ENCODE measurements at places on chromosomes 13 and 19.

DNA sequence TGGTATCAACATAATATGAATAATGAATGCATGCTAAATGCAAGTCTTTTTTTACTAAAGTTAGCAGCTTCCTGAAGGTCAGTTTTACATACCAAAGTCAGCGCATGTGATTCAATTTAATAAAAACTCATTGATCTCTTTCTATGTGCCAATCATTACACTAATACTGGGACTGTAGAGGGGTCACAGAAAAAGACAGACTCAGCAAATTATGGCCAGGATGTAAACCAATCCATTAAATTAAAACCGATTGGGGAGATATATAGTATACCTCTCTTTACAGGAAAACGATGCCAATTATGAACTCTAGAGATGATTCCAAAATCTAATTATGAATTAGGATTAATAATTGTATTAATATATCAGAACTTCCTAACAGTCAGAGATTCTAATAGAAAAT lies 624.4 kb upstream of the PCDH20 start:
- DNase-seq: no peak

DNA sequence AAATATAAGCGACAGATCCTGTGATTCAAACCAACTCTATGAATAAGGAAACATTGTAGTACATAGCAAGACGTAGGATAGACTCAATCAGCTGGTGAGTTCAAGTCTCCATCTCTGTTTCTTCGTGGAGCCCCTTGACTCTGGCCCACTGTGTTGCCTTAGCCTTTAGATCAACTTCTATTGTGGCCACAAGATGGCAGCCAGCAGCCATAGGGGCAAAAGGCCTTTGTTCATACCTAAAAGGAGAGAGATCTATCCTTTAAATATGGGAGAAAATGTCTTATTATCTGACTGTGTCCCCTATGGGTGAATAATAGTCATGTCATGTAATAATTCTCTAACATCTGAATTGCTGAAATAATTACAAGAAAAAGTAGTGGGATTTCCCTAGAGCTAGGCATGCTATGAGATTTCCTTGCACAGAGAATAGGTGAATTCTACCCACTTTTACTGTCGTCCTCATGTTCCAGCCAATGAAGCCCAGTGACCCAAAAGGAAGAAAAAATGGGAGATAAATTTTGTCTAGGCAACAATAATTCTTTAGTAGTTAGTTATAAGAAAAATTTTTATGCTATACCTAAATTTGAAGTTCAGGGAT lies 129.4 kb downstream of the PCDH20 start:
- DNase-seq: no peak

DNA sequence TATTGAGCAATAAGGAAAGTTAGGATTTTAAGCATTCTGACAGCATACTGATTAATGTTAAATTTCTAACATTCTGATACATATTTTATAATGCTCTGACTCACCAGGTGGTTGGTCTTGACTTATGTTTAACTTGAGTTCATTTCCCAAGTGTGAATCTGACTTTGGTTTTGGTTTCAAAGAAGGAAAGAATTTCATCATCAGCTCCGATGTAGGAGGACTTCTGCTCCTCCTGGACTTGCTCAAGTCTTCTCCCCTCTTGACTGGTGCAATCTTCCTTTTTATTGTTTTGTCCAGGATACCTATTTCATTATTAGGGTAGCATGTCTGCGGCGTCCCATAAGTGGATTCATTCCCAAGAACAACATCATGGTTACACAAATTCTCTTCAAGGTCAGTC lies 141.3 kb downstream of the RNF17 start:
- DNase-seq: no peak

DNA sequence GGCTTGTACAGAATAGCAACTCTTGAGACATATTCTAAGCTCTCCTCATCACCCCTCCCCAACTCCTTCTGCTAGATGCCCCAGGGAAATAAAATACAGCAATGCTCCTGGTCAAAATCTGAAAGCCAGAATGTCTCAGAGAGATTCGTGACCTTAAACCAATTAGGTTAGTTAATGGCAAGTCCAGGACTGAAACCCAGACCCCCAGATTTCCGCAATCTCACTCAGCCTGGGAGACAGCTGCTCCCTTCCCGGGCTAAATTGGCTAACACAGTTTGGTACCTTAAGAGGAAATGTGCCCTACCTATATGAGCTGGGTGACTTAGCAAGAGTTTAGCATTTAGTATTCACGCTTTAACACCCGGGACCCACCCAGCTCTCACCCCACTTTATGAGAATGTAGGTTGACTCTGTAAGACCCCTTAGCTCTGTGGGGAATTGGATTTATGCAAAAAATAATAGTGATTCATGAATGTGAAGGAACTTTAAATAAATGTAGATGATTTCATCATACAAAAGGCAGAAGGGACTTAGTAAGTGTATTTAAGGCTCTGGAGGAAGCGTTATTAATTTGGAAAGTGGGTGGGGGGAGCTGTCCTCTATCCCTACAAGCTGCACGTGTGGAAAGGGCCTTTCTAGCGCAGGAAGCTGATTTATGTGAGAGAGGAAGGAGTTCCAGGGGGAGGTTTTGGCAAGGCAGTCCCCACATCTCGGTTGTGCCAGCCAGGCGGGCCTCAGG lies 1.1 kb downstream of the DLEU7 start:
- no peak for DNase-seq

- peak; percentile 25 for DNase-seq
These were observed 21.5 kb downstream of the RYR1 start for GRCh38 chr19:38455031-38455430.

DNA sequence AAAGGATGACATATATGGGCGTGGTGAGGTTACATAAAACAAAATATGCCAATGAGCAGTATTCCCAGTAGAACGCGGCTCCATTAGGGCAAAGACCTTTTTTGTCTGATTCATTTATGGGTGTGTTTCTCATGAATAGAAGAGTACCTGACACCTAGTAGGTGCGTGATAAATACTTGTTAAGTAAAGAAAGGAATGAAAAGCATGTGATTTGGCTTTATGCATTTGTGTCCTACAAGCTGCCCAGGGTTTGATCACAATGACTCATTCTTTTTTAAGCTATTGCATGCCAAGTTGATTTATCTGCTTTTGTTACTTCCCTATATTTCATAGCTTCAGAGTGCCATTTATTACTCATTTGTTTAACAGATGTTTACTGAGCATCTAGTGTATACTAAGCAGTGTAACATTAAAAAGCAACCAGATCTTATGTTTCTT lies 19.1 kb upstream of the KCTD4 start:
- peak; percentile 68 for DNase-seq

- DNase-seq: no peak
These were observed 558 bp upstream of the PPAN start for GRCh38 chr19:10105509-10106099.

- DNase-seq: peak; percentile 90
These were observed at the start of gene ZNF805 for GRCh38 chr19:57240311-57241090. TSS of gene ZNF805 (plus strand) at chr19:57240632. CDS start at chr19:57240892, 260 bp downstream.

DNA sequence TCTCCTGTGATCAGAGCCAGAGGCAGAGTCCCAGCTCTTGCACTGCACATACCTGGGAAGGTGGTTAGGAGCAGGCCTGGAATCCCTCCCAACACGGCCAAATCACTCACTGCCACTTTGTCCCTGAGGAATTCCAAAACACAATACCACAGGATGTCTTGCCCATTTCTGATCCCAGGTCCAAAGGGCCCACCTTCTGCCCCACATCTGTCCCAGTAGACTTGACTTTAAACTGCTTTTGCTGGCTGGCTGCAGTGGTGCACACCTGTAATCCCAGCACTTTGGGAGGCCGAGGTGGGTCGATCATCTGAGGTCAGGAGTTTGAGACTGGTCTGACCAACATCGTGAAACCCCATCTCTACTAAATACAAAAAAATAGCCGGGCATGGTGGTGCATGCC lies 18.9 kb downstream of the ZNF536 start:
- no peak for DNase-seq

GRCh38 chr19:610801-611480 lies 21.3 kb downstream of the HCN2 start:
- DNase-seq: peak; percentile 66

DNA sequence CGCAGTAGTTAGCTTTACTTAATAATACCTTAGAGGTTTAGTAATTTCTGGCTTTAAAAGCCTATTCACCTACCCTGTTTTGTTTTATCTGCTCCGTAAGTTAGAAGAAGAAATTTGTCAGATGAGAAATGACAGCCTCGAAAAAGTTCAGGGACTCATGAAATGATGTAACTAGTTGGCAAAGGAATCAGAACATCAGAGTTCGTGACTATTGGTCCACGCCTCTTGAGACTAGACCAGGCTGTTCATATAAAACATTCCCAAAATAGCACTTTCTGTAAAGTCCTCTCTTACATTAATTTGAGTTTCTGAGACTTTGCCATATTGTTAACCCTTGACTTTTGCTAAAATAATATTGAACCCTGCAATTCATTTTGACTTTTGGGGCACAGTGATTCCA lies 92.0 kb downstream of the HS6ST3 start:
- no peak for DNase-seq

DNA sequence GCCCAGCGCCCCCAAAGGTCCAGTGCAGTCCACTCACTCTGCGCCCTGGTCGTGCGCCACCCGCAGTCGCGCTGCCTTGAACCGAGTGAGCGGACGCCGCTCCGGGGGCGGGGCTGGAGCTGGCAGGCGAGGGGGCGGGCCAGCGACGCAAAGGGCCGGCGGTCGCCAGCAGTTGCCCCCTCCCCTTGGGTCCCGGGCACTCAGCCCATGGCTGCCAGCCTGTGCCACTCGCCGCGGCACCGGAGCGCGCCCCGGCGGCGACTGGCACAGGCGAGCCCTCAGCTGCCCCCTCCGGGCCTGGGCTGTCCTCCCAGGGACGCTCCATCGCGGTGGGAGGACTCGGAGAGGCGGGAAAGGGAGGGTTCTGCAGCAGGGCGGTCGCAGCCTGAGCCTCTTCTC lies at the start of gene S1PR5:
Gene S1PR5, minus strand, starts transcription at position 87 of the 399 bp plus-strand sequence. CDS start 2,436 bp downstream, outside the sequence.
- DNase-seq: no peak

- no peak for DNase-seq
These were observed 42.0 kb downstream of the SERTM1 start for GRCh38 chr13:36715841-36716240.

GRCh38 chr19:30049846-30050667 lies 108.0 kb downstream of the URI1 start:
- no peak for DNase-seq

- peak; percentile 38 for DNase-seq
These were observed 2.6 kb upstream of the CLEC4G start for GRCh38 chr19:7734220-7735203.

DNA sequence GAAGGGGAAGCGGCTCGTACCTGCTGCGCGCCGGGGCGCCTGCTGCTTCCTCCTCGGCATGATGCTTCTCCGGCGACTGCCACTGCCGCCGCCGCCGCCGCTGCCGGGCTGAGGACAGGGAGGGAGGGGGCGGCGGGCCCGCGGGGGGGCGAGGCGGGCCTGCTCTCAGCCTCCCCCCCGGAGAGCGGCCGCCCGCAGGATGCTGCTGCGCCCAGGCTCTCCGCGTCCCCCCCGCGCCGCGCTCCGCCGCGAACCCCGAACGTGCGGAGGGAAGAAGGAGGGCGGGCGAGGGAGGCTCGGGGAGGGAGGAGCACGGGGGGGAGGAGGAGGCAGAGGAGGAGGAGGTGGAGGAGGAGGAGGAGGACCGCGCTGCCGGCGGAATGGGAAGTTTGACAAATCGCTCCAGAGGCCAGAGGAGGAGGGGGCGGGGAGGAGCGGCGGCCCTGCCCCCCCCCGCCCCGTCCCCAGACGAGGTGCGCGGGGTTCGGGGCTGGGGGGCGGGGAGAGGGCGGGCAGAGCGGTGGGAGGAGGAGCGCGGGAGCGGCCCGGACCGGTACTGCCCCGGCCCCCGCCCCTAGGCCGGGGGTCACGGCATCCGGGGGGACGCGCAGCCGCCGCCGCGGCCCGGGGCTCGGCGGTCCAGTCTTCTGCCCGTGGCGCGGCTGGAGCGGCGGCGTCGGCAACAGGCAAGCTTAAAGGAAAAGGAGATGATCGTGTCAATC lies at the start of gene TSHZ3:
Gene TSHZ3, minus strand, starts transcription at position 277 of the 722 bp plus-strand sequence. Its CDS starts 217 bp downstream, at position 60.
- peak; percentile 84 for DNase-seq

Data from foreskin fibroblast (primary cell).